Right ventricle myocardium inferior (tissue), 1 donor: ENCODE measurements at places on chromosomes 1 and 21.
A peak's percentile ranks its signal among the peaks of the same experiment; 100 is the strongest.

- DNase-seq: no peak
These were observed 206.2 kb upstream of the KAZN start for GRCh38 chr1:14392161-14392858.

- no peak for DNase-seq
These were observed 118.7 kb upstream of the SGIP1 start for GRCh38 chr1:66415281-66415680.

GRCh38 chr1:232969799-232970198 lies 19.4 kb downstream of the NTPCR start:
- DNase-seq: no peak

DNA sequence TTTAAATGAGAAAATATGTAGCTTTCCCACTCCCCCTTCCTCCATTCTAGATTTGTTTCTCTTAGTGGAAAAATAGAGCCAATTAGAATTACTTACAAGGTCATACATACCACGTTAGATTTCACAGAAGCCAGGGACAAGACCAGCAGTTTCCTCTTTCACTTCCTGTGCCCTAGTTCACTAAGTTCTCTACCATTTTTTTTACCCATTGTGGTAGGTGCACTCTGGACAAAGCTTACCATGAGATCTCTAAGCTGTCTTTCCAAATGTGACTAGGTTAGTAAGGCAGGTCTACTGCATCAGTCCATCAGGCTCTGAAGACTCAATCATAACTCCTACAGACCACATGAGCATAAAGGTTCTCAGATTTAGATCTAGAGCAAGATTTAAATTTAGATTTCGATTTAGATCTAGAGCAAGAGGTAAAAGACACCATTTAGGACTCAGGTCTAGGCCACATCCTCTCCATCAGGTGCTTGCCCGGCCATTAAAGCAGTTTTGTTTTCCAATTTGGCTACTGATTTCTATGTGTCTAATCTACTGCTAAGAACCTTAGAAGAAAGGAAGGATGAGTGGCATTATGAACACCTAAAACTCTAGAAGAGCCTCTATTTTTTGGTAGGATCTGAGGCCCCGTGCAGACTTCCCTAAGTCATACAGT lies 235.3 kb downstream of the FAF1 start:
- DNase-seq: no peak

- no peak for DNase-seq
These were observed 6.4 kb downstream of the NPR1 start for GRCh38 chr1:153684892-153685291.

DNA sequence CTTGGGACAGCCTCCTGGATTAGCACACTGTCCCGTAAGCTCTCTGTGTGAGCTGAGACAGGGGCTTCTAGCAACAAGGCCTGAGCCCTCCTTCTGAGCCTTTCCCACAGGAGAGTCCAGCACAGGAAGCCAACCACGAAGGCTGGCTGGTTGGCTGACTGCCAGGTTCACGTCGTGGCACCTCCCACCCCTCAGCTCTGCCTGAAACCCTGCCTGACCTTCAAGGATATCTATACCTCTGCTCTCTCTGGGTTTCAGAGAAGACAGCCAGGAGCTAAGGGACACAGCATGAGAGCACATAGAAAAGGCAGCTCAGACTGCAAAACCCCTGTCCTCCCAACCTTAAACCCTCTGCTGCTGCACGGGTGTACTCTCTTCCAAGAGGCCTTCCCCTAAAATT lies 13.9 kb downstream of the DLGAP3 start:
- no peak for DNase-seq

- no peak for DNase-seq
These were observed 48.6 kb upstream of the GPR52 start for GRCh38 chr1:174399211-174399610.

DNA sequence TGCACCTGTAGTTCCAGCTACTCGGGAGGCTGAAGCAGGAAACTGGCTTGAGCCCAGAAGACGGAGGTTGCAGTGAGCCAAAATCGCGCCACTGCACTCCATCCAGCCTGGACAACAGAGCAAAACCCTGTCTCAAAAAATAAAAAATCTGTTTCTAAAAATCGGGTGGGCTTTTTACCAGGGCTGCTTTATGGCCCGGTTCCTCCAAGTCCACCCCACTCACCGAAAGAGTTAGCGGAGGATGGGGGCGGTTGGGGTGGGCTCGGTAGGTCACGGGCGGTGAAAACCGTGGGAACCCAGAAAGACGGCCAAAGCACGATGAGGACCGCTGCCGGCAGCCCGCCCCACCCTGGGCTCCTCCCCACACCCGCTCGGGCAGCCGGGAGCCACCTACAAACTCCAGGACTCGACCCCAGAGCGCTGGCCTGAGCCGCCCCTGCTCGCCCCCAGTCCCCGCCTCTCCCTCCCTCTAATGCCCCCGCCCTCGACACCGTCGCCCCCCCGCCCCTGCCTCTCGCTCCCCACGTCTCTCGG lies 846 bp upstream of the PER3 start:
- DNase-seq: peak; percentile 90

- DNase-seq: no peak
These were observed 28.2 kb upstream of the KLHDC7A start for GRCh38 chr1:18452550-18452949.

DNA sequence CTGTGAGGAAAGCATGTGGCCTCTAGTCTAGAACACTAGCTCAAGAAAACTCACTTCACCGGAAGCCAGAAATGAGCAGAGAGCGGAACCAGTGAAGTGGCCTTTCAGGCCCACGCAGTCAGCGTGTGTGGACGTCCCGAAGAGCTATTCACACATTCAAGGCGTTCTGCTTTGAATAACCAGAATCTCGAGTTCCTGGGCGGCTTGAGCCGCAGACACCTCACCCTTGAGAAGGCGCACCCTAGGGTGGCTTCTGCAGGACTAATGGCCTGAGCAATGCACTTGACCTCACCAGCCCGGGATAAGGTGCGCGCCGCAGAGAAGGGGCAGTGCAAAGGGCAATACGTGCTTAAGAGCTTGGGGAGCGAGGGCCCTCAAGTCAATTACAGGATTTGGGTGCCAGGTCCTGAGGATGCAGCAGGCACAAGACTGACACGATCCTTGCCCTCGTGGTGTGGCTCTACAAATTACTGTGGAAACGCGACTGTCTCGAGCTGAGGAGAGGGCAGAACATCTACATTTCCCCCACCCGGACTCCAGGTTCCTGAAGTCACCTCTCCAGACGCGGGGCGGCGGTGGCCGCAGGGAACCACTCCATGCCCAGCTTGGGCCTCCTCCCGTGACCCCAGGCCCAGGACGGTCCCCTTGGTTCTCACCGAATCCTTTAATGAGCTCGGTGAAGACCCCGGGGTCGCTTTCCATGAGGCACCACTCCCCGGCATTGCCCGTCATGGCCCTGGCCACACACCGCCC lies 455 bp downstream of the UCHL5 start:
- DNase-seq: peak; percentile 68

GRCh38 chr1:230268371-230269170 lies 157.6 kb downstream of the PGBD5 start:
- peak; percentile 55 for DNase-seq

DNA sequence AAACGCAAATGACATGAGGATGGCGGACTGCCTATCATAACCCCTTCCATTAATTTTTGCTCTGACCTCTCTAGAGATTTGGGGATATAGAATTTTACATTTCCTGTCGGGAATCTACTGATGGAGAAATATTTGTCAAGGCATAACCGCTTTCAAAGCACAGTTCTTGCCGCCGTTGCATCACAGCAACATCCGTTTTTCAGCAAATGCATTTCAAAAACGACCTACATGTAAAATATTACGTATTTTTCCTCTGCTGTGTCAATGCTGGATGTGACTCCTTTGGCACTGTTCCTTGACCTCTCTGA lies 4.9 kb downstream of the MIER1 start:
- DNase-seq: no peak

- no peak for DNase-seq
These were observed 64.3 kb downstream of the PRKAA2 start for GRCh38 chr1:56709269-56709880.

GRCh38 chr1:7975212-7975865 lies 13.8 kb downstream of the PARK7 start:
- DNase-seq: no peak

- no peak for DNase-seq
These were observed 49.1 kb upstream of the SCMH1 start for GRCh38 chr1:41291195-41291594.

- DNase-seq: no peak
These were observed 38.3 kb downstream of the YY1AP1 start for GRCh38 chr1:155650231-155650757.

GRCh38 chr1:187409341-187409740 lies 580.6 kb downstream of the PLA2G4A start:
- no peak for DNase-seq

DNA sequence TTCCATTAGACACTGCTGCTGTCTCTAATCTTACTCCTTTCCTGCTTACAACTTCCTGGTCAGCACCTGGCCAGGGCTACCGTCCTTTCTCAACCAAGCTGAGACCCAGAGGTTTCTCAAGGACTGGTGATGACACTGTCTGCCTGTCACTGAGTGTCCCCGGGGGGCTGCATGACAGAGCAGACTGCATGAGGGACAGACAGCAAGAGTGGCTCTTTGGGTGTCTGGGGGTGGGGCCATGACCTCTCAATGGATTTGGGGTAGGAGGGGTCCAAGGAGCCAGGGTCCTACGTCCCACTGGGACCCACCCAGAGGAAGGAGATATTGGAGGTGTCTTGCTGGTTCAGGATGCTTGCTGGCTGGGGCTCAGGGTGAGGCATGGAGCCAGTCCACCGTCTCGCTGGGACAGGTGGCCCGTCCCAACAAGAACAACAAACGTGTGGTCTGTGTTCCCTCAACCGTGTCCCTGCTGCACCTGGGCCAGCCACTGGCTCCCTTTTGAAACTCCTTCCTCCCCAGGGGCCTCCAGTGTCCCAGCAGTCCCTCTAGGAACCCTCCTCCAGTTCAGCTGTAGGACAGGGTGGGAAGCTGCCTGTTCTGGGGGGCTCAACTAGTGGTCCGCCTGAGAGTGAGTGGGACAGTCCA lies 344.6 kb upstream of the AJAP1 start:
- no peak for DNase-seq

GRCh38 chr1:87981810-87982209 lies 653.1 kb downstream of the LMO4 start:
- no peak for DNase-seq

DNA sequence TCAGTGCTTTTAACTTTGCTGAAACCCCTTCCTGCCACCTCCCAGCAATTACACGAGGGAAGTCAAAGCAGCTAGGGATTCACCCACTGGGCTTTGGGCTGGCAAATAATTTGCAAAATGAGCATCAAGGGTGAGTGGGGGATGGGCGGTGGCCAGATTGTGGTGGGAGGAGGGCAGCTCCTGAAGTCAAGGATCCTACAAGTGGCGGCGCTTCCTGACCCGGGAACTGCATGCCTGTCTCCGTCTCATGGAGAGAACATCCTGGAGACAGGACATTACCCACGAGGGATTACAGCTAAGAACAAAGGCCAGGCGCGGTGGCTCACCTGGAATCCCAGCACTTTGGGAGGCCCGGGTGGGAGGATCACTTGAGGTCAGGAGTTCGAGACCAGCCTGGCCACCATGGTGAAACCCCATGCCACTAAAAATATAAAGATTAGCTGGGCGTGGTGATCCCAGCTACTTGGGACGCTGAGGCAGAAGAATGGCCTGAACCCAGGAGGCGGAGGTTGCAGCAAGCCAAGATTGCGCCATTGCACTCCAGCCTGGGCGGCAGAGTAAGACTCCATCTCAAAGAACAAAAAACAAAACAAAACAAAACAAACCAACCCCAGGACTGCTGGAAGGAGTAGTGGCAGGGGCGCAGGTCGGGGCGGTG lies 12.9 kb downstream of the TTC34 start:
- DNase-seq: peak; percentile 55

GRCh38 chr1:3363023-3363422 lies 91.4 kb upstream of the ARHGEF16 start:
- DNase-seq: peak; percentile 5

DNA sequence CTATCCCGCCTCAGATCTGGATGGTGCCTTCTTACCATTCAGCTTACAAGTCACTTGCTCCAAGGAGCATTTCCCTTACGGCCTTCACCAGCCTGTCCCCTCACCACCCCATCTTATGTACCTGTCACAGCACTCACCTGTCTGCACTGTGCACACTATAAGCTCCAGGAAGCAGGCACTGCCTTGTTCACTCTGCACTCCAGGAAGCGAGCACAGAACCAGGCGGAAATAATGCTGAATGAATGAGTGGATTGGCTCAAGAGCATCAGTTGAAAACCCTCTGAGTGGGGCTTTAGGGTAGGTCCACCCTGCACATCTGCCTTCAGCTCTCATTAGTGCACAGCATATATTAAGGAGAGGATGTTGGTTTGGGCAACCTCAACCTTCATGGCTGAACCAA lies 8.9 kb upstream of the RYR2 start:
- DNase-seq: no peak

DNA sequence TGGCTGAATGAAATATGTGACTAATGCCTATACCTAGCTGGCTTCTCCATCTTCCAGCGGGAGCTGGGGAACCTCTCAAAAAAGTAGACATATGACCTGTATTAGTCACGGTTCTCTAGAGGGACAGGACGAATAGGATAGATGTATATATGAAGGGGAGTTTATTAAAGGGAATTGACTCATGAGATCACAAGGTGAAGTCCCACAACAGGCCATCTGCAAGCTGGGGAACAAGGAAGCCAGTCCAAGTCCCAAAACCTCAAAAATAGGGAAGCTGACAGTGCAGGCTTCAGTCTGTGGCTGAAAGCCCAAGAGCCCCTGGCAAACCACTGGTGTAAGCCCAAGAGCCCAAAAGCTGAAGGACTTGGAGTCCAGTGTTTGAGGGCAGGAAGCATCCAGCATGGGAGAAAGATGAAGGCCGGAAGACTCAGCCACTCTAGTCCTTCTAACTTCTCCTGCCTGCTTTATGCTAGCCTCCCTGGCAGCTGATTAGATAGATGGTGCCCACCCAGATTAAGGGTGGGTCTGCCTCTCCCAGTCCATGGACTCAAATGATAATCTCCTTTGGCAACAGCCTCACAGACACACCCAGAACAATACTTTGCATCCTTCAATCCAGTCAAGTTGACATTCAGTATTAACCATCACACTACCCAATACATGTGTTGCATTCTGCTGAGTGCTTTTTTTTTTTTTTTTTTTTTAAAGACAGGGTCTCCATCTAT lies 19.6 kb downstream of the OLIG1 start:
- DNase-seq: peak; percentile 65

- no peak for DNase-seq
These were observed 1.2 kb downstream of the NEXN start for GRCh38 chr1:77889671-77890070.

- DNase-seq: peak; percentile 41
These were observed 3.9 kb upstream of the MEF2D start for GRCh38 chr1:156504438-156504813.

DNA sequence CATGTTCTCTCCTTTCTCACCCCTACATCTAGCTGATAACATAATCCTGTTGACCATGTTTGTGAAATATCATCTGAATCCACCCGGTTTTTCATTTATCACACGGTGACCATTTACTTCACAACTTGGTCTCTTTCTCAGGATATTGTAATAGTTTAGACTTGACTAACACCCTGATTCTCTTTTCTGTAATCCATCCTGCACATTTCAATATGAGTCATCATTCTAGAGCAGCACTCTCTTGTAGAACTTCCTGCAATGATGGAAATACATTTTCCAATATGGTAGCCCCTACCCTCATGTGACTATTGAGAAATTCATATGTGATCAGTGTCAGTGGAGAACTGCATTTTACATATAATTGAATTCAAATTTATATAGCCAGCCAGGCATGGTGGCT lies 2.3 kb upstream of the JAM2 start:
- no peak for DNase-seq
